T-helper 9 cell (primary cell): ENCODE measurements at places on chromosomes 4 and X.

DNA sequence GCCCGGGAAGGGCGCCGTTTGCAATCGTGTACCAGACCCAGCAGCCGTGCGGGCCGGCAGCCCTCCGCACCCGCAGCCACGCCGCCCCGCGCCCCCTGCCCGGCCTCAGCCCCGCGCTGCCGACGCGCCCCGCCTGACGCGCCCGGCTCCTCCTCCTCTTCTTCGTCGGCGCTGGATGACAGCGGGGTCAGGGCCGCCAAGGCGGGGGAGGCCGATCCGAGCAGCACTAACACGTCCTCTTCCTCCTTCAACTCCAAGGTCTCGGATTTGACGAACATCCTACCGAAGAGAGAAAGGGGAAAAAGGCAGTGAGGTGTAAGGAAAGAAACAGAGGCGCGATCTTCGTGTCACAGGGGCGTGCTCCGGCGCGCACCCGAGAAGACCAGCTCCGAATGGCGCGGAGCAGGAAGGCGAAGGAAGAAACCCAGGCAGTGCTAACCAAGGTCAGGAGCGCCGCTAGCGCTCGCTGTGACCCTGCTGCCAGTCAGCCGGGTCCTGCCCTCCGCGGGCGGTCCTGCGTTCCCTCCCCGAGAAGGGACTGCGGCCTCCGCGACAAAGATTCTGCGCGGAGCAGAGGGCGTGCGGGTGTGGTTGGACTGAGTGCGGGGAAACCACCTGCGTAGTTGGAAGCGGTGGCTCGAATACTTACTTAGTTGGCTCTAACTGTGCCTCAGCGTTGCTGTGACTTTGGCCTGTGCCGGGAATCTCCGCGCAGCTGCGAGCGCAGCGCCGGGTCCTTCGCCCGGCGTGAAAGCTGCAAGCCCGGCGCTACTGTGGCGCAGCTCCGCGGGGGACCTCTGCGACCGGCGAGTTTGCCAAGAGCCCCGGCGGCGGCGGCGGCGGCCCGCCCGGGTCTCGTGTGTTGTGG, 548 bp downstream of the NEUROG2 start:
- no peak for DNase-seq

GRCh38 chr4:145625677-145626622, 6.8 kb downstream of the MMAA start:
- DNase-seq, result no peak

DNA sequence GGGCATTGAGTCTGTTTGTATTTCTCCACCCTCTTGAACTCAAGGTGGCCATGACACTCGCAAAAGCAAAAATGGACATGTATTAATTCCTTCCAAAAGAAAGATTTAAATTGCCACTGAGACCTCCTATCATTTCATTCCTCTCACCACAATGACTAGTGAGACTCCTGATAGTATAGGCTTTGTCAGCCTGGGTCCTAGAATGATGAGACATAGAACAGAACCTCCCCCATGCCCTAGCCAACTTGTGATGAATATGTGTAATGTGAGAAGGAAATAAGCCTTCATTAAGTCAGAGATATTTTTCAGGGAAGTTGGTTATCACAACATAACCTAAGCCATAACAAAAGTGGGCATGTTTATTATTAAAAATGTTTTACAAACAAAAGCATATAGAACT, 62.5 kb downstream of the ASB9 start:
- no peak for DNase-seq

GRCh38 chr4:143289370-143289769, 47.3 kb upstream of the GAB1 start:
- no peak for DNase-seq

DNA sequence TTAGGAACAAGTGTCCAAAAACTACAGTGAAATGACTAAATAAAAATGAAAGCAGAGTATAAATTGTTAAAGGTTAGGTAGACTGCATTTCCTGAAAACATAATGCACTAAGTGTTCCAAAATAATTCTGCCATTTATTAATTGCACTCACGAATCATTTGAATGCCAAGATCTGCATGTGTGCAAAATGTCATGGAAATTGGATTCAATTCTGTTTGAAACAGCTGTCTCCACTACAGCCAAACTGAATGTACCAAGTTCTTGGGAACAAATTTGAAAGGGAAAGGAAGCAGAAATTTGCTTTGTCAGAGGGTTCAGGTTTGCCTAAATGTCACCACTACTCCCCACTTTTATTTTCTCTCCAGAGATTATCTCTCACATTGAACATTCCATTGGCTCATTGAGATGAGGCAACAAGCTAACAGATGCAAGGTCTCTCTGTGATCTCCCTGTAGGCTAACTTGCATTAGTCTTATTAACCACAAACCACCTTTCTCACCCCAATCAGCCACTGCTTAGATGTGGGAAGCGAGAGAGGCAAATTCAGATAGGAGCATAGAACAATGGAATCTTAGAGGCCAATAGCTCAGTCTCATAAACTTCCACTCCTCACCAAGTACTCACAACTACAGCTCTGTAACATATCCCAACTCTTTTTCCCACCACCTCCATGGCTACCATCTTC, 226.6 kb downstream of the KDR start:
- DNase-seq, result no peak

GRCh38 chr4:87838890-87839591, 6.3 kb downstream of the MEPE start:
- no peak for DNase-seq

- DNase-seq, result no peak
Measured at GRCh38 chr4:138096384-138097062, 145.6 kb downstream of the SLC7A11 start.

DNA sequence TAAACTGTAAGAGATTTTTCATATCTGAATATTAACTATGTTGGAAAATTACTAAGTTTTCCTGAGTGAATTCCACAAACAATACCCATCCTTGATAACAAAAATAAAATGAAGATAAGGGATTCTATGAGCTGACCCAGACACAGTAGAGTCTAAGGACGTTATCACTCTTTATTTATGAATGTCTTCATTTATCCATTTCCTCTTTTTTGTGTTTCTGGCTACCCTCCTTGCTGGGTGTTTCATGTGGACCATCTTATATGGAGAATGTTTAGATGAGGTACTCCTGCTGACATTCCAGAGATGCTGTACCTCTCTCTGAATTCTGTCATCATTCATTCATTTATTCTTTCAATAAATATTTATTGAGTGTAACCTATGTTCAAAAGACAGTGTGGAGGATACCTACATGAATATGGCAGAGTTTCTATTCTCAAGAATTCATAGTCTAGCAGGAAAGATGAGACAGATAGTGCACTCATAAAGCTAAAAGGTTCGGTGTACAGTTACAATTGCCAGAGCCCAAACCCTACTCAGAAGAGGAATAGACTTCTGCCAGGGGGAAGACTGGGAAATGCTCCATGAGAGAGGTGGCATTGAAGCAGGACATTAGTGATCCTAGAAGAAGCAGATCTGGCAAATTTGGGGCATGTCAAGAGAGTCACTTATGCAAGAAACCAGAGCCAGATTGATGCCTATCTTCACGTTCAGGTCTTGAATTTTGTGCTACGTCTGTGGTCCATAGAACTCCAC, 195.8 kb downstream of the MAML3 start:
- no peak for DNase-seq

GRCh38 chrX:118964252-118964651, 10.2 kb upstream of the LONRF3 start:
- DNase-seq, result no peak

- DNase-seq, result no peak
Measured at GRCh38 chr4:1124818-1125217, 11.5 kb upstream of the RNF212 start.

DNA sequence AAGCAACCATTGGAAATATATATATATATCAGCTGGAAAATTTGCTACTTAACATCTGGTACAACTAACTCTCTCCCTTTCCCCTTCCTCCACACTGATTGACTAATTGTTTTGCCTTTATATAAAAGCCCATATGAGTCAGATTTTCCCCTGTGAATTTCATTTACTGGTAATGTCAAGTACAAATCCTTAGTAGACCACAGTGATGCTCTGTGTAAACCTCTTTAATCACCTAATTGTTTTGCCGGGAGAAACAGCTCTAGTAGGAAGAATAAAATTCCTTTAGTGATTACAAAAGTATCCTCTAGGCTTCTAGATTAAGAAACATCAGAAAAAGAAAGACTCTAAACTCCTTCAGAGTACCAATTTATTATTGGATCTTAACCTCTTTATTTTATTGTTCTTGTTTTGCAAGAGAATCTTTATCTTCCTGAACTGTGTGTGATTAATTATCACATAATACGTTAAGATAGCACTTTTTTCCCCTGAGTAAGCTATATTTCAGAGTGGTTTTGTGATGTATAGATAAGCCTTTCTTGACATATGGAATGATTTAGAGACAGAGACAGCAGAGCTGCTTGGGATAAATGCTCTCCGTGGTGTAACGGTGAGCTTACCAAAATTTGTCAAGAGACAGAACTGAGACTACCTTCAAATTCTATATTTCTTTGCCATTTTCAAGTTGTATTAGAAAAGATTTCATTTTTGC, 1606.4 kb upstream of the TENM3 start:
- DNase-seq, result no peak
